Stimulated activated CD4-positive, alpha-beta T cell treated with anti-CD3 and anti-CD28 coated beads, Interleukin-2, amount 100 ng/mL, for 48 hours (primary cell): ENCODE measurements at places on chromosomes 5 and 9.

GRCh38 chr5:112776301-112776856, 38.7 kb downstream of the APC start:
- DNase-seq: no peak

GRCh38 chr5:23506329-23507236, 826 bp upstream of the PRDM9 start:
- DNase-seq: no peak

GRCh38 chr9:77325058-77325457, 147.7 kb downstream of the VPS13A start:
- DNase-seq: no peak

- no peak for DNase-seq
These were observed 282.6 kb downstream of the BRINP1 start for GRCh38 chr9:119086590-119086989.

DNA sequence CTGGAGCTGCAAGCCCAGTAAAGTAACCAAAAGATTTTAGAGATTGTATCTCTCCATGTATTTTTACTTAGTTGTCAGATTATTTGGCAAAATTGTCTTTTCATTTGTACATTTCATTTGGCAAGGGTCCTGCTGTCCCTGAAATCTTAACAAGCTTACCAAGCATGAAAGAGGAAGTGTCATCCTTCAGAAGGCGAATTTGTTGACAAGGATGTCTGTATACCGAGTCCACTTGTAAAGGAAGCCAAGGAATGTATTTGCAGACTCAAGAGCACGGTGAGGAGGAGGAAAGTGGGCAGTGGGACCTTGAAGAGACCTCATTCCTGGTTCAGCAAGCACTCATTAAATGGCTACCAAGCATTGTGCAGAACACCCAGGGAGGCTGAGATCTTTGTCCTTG, 7.5 kb upstream of the OTULINL start:
- no peak for DNase-seq

DNA sequence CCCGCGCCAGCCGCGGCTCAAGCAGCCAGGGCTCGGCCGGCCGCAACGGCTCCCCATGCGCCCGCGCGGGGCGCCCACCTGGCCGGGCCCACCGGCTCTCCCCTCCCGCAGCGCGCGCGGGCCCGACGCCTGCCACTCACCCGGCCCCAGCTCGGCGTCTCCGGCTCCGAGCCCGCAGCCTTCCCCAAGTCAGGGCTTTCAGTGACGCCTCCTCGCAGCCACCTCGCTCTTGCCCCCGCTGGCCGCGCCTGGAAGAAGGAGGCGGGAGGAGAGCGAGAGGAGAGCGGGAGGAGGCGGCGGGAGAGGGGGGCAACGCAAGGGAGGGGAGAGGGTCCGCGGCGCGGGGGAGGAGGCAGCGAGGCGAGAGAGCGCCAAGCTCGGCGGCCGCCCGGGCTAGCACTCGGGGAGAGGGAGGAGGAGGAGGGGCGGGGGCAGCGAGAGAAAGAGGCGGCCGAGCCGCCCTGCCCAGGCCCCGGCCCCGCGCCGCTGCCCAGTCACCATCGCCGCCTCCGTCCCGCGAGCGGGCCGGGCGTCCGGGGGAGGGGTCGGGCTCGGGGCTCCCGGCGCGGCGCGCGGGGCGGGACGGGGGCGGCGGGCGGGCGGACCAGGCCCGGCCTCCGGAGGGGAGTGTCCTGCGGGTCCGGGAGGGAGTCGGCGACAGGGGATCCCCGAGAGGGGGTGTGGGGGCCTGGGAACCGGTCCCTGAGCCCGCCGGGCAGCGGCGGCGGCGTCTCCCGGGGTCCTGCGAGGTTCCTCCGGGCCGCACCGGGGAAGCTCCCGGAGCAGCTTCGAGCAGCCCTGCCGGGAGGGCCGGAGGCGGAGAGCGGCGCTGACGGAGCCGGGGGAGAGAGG, at the start of gene LHFPL2:
Gene LHFPL2 (minus strand): TSS at position 414 of the 852 bp plus-strand sequence. CDS start 138,559 bp downstream, outside the sequence.
- peak; percentile 11 for DNase-seq

GRCh38 chr9:6229186-6229585, 13.6 kb downstream of the IL33 start:
- DNase-seq: no peak

GRCh38 chr9:92534674-92535073, 1.1 kb downstream of the ECM2 start:
- no peak for DNase-seq

GRCh38 chr5:79025054-79025472, 40.0 kb upstream of the ARSB start:
- DNase-seq: peak; percentile 60

GRCh38 chr5:83322273-83322924, 149.1 kb upstream of the VCAN start:
- no peak for DNase-seq

GRCh38 chr9:24451346-24451745, 94.4 kb downstream of the IZUMO3 start:
- no peak for DNase-seq

DNA sequence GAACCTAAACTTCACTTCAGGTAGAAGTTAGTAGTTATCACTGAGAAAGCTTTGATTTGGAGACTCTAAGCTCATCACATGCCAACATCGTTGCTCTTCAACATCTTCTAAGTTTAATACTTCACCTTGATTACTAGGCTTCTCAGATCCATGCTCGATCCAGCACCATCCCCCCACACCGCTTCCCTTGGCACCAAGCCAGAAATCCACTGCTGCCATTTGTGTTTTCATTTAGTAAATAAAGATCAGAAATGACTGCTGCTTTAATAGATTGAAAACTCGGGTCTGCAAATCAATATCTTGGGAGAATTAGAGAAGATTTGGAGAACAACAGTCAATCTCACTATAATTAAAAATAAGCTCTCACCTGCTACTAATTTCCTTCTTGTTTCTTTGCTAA, 214.7 kb upstream of the NR4A3 start:
- DNase-seq: no peak

DNA sequence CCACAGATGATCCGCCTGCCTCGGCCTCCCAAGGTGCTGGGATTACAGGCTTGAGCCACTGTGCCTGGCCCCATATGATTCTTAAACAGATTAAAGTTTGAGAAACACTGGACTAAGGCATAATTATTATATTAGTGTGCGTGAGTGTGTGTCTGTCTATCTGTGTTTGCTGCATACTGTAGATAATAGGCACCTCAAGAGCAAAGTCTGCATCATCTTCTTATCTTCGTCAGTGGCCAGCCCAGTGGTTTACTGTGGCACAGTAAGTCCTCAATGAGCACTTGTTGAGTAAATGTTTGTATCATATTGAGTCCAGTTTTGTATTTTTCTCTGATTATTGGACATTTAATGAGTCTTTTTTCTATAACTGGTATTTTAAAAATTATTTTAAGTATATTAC, 81.7 kb downstream of the ITGA1 start:
- no peak for DNase-seq

DNA sequence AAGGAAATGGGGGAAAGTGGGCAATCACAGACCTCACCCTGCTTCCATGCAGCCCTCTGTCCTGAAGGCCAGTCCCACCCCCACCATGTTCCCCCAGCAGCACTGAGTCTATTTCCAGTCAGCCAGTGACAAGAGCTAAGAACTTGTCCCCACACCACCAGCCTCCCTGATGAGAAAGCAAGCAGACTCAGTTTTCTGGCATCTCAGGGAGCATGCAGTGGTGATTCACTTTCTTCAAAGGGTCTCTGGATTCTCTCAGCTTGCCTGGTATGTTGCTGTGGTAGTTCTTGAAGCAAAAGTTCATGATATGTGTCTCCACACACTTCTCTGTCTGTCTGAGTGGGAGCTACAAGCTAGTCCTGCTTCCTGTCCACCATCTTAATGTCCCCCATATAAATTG, 799.9 kb upstream of the TYRP1 start:
- DNase-seq: no peak

DNA sequence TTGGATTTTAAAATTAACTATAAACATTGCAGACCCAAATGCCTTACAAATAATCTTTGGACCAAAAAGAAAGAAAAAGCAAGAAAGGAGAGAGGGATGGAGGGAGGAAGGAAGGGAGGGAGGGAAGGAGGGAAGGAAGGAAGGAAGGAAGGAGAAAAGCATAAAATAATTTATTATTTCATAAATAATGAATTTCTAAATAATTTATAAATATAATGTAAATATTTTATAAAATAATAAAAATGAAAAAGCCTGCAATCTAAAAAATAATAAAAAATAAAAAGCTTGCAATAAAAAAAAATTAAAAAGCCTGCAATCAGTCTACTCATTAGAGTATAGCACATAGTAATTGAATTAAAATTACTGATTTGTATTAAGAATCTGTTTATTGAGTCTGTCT, 614.3 kb downstream of the ISL1 start:
- DNase-seq: no peak

- no peak for DNase-seq
These were observed 140.2 kb upstream of the SGCD start for GRCh38 chr5:156186760-156187159.

DNA sequence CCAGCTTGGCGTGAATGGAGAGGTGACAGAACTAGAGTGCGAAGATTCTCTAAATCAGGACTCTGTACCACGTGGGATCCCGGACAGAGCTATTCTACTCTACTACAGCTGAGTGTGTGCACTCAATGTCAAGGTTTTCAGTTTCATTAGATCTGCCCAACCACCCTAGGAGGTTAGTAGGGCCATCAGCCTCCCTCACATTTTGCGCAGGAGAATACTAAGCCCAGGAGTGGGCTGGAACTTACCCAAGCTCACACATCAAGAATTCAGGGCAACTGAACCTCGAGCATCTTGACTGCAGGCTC, 68.3 kb upstream of the TBC1D2 start:
- no peak for DNase-seq

DNA sequence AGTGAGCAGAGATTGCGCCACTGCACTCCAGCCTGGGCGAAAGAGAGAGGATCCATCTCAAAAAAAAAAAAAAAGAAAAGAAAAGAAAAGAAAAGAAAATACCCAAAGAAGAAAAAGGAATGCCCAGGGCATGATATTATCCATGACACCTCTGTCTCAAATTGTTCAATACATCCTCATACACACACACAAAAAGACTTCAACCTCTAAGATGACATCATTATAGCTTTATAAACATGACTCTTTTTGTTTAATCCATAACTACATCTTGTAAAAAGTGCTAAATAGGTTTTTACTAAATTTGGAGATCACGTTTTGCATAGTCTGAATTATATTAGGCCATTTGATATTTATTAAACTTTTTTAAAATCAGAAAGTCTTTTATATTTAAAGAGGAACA, 33.1 kb downstream of the ANKRD31 start:
- no peak for DNase-seq

DNA sequence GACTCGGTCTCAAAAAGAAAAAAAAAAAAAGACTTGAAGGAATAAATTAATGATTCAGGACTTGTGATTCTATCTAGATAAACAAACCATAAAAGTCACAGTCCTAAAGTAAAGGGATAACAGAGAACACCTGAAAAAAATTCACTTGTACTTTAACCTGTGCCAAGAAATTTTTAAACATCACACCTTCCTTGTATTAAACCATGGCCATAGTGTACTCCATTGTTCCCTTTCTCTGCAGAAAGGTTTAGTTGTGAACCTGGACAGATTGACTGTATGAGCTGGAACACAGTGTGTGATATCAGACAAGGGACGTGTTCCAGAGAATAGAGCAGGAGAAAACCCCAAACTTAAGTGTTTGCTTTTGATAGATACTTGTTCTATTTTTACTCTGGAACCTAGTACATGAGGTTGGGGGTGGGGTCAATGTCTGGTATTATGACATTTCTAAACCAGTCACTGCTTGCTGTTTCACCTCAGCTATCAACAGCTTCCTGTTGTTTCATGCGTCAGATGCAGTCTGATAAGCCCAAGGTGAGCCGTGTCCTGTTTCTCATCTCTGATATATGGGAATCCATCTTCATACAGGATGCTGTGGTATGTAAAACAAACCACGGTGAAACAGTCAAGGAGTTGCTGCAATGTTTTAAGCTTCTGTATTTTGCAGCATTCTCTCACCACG, 62.5 kb upstream of the ITGA1 start:
- peak; percentile 18 for DNase-seq

GRCh38 chr5:33317271-33317670, 123.5 kb upstream of the TARS1 start:
- no peak for DNase-seq

DNA sequence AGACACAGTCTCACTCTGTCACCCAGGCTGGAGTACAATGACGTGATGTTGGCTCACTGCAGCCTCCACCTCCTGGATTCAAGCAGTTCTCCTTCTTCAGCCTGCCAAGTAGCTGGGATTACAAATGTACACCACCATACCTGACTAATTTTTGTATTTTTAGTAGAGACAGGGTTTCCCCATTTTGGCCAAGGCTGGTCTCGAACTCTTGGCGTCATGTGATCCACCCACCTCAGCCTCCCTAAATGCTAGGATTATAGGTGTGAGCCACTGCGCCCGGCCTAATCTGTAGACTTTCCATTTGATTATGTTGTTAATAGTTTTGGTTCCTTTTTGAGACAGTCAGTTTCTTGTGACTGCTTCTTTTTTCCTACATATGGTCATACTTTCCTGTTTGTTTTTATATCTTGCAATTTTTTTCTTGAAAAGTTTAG, 31.0 kb downstream of the MTREX start:
- DNase-seq: peak; percentile 59

DNA sequence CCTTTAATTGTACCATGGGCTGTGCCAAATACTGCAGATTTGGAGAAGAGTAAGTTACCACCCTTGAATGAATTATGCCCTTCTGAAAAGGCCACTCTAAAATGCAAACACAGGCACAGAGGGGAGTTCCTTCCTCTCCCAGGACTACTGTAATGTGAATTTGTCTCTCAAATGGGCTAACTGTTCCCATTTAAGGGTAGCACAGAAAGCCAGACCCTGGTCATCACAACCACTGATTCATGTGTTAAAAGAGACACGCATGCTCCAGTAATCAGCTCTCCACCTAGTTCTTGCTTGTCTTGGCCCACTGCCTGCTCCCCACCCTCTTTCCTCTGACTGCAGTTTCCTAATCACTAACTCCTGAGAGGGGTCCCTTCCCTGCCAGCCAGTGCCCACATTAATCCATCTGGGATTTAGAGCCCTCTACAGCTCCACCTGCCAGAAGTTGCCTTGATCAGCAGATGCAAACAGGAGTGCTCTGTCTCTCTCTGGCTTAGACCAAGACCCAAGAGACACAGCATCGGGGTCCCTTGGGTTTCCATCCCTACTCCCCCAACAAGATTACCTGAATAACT, 382.4 kb downstream of the TMEM167A start:
- no peak for DNase-seq

GRCh38 chr9:124767821-124768220, 3.3 kb downstream of the NR6A1 start:
- no peak for DNase-seq

GRCh38 chr5:175457466-175457865, 13.5 kb upstream of the DRD1 start:
- DNase-seq: no peak

- DNase-seq: no peak
These were observed 103.5 kb upstream of the APC start for GRCh38 chr5:112634166-112634565.

DNA sequence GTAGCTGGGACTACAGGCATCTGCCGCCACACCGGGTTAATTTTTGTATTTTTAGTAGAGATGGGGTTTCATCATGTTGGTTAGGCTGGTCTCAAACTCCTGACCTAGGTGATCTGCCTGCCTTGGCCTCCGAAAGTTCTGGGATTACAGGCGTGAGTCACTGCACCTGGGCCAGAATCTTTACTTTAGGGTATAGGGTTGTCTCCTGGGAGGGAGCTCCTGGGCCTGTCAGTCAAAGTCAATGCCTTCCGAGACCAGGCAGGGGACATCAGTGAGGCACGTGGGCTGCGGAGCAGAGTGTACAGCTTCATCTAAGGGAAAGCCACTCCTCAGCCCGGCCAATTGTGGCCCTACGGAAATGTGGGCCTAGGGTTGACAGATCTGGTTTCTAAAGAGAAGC, 108.6 kb downstream of the FGF18 start:
- DNase-seq: no peak

GRCh38 chr9:132757016-132757415, 86.8 kb downstream of the GTF3C4 start:
- no peak for DNase-seq
